ENCODE measurements at places on chromosomes 7 and 10.
A peak's percentile ranks its signal among the peaks of the same experiment; 100 is the strongest.

DNA sequence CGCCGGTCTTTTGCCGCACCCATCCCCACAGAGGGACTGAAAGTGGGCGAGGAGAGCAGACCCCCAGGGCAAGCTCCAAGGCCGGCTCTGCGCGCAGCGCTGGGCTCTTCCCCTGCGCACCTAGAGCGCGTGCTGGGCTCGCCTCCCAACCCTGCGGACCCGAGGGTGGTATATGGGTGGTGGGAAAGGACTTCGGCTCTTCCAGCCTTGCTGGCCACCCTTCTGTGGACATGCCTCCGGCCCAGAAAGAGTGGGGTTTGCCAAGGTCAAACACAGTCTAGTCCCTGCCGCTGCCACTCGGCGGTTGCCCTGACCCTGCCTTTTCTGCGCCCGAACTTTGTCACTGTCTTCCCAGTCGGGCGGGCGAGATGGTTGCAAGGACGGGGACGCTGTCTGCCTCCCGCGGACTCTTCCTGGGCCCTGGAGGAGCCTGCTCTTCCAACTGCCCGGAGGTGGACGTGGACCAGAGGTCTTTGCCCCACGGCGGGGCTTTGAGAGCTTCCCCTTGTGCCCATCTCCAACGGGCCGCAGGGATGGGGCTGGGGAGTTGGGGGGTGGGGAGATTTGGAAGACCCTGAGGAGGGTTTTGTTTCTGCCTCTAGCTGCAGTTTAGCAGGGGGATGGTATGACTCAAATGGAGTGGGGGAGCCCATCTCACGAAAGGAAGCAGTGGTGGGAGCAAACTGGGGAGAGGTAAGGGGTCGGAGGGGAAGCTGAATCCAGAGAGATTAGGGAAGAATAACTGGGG lies 1.5 kb downstream of the ADCY1 start:
- peak overlapping the region; percentile 80 for H3K4me3 ChIP-seq
- DNase-seq: peak; percentile 50
- H3K27ac ChIP-seq: no peak overlapping the region
- peaks cover 8% of the 10 kb centered on the region for H3K4me1 ChIP-seq
- no peaks in the 10 kb centered on the region for H3K36me3 ChIP-seq

- H3K27ac ChIP-seq: no peak overlapping the region
- H3K4me1 ChIP-seq: no peaks in the 10 kb centered on the region
- no peak for DNase-seq
- H3K36me3 ChIP-seq: no peaks in the 10 kb centered on the region
- H3K4me3 ChIP-seq: no peak overlapping the region
These were observed 83.9 kb downstream of the WIPF3 start for GRCh38 chr7:29890251-29890650.

GRCh38 chr7:51027106-51027934 lies 244.6 kb upstream of the GRB10 start:
- no peaks in the 10 kb centered on the region for H3K27me3 ChIP-seq
- no peaks in the 10 kb centered on the region for H3K4me1 ChIP-seq
- no peaks in the 10 kb centered on the region for H3K36me3 ChIP-seq
- no peak for DNase-seq
- H3K4me3 ChIP-seq: no peak overlapping the region

- DNase-seq: no peak
- no peak overlapping the region for H3K27ac ChIP-seq
- no peaks in the 10 kb centered on the region for H3K27me3 ChIP-seq
- H3K4me1 ChIP-seq: no peaks in the 10 kb centered on the region
- H3K4me3 ChIP-seq: no peak overlapping the region
These were observed 117.7 kb downstream of the ARHGAP21 start for GRCh38 chr10:24606021-24606420.

GRCh38 chr7:601595-602340 lies 82.1 kb upstream of the PDGFA start:
- H3K4me1 ChIP-seq: no peaks in the 10 kb centered on the region
- H3K27ac ChIP-seq: peak overlapping the region; percentile 92
- H3K4me3 ChIP-seq: peak overlapping the region; percentile 15
- H3K27me3 ChIP-seq: no peaks in the 10 kb centered on the region

GRCh38 chr7:71482284-71482683 lies 350.3 kb downstream of the GALNT17 start:
- no peaks in the 10 kb centered on the region for H3K36me3 ChIP-seq
- no peak overlapping the region for H3K4me3 ChIP-seq
- no peak overlapping the region for H3K27ac ChIP-seq
- DNase-seq: no peak
- no peaks in the 10 kb centered on the region for H3K27me3 ChIP-seq
- H3K4me1 ChIP-seq: no peaks in the 10 kb centered on the region

DNA sequence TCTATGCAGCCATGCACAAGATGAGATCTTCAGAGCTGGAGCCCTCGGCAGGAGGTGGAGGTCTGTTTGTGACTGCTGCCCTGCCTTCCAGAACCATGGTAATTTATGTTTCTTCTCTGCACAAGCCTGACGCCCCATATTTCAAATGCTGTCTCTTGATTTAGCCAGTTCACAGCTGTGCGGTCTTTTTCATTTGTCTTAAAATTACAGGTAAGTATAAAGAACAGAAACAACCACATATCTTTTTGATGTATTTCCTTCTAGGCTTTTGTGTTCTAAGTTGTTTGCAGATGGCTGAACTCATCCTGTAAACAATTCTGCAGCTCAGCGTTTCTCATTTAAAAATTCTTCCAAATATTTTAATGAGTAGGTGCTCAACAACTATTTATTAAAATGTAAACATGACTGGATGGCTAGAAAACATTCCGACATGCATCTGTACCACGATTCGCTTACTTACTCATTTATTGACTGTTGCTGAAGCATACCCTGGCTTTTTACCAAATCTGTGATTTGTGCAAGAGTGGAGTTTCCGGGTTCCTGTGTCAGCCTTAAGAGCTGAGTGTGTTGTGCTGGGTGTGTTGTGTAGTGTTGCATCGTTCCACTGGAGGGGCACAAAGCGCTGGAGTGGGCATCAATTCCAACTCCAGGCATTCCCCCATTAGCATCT lies 58.9 kb downstream of the PIP4K2A start:
- no peak for DNase-seq
- H3K4me3 ChIP-seq: no peak overlapping the region
- peaks cover 8% of the 10 kb centered on the region for H3K4me1 ChIP-seq

DNA sequence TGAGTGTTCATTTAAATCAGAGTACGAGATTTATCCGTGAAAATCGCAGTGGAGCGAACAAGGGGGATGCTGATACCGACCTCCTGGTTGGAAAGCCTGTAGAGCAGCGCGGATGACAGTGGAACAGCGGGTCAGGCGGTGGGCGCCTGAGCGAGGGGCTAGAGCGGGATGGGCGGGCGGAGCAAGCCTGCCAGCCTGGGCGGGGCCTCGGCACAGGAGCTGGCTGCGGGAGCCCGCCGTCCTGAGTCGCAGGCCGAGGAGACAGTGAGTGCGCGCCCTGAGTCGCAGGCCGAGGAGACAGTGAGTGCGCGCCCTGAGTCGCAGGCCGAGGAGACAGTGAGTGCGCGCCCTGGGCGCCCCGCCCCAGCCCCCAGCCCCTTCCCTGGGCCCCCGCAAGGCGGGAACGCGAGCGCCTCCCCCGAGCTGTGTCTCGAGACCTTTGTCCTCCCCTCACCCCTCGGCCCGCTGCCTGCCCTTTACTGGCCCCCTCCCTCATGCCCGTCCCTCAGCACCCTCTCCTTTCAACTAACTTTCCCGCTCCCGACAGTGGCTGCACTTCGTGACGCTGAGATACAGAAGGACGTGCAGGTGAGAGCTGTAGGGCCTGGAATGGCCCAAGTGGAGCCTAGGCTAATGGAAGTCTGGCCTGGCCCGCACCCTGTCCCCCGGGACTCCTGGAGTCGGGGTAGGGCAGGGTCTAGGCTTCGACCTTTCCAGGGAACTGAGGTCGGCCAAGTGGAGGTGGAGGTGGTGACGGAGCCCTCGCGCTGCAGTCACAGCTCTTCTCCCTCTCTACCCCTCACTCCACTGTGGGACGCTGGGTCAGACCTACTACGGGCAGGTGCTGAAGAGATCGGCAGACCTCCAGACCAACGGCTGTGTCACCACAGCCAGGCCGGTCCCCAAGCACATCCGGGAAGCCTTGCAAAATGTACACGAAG lies at the start of gene AS3MT:
Gene AS3MT, plus strand, starts transcription at position 213 of the 941 bp plus-strand sequence. Its CDS starts 123 bp downstream, at position 336.
- peak; percentile 54 for DNase-seq
- H3K27me3 ChIP-seq: no peaks in the 10 kb centered on the region
- no peaks in the 10 kb centered on the region for H3K4me1 ChIP-seq
- no peaks in the 10 kb centered on the region for H3K36me3 ChIP-seq
- peak within 1 kb of the TSS; percentile 65 for H3K27ac ChIP-seq
- peak within 1 kb of the TSS; percentile 46 for H3K4me3 ChIP-seq

GRCh38 chr10:71087622-71088021 lies 124.7 kb upstream of the UNC5B start:
- H3K27ac ChIP-seq: no peak overlapping the region
- H3K4me1 ChIP-seq: no peaks in the 10 kb centered on the region
- H3K36me3 ChIP-seq: no peaks in the 10 kb centered on the region

GRCh38 chr10:119477444-119477843 lies 65.1 kb downstream of the RGS10 start:
- no peaks in the 10 kb centered on the region for H3K36me3 ChIP-seq
- H3K4me3 ChIP-seq: no peak overlapping the region
- no peaks in the 10 kb centered on the region for H3K27me3 ChIP-seq
- DNase-seq: no peak

GRCh38 chr7:137847568-137848050 lies 835 bp upstream of the DGKI start:
- DNase-seq: no peak
- peaks cover 3% of the 10 kb centered on the region for H3K27me3 ChIP-seq
- H3K36me3 ChIP-seq: no peaks in the 10 kb centered on the region
- H3K4me3 ChIP-seq: peak overlapping the region; percentile 66
- no peak overlapping the region for H3K27ac ChIP-seq

DNA sequence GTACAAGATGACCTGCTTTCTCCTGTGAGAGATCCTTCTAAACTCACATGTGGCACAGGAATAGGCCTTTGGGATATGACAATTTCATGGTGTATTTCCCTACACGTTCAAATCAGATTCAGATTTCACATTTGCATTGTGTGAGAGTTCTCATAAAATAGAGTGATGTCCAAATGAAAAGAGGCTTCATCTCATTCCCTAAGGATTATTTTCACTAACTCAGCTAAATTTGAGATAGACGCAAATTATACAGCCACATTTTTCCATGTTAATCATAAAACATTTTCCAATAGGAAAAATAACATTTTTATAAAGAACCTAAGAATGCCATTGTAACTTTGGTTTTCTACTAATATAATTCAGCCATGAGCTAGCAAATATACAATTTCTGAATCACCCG lies 35.5 kb upstream of the PARD3 start:
- no peaks in the 10 kb centered on the region for H3K4me1 ChIP-seq
- no peak overlapping the region for H3K27ac ChIP-seq
- no peaks in the 10 kb centered on the region for H3K36me3 ChIP-seq
- no peaks in the 10 kb centered on the region for H3K27me3 ChIP-seq

DNA sequence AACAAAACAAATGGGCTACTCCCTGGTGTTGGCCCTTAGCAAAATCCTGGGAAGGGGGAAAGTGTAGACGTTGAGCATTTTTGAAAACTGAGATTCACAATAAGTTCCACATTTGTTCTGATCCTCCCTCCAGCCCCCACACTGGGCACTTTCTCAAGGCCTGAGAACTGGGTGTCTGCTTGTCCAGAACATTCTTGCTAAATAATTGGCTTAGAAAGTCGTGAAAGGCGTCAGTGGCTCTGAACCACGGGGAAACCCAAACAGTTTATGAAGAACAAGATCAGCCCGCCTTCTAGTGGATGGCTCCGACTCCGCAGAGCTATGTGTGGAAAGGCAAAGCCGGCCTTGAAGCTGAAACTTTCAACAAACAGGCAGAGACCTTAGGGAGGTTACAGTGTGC lies 370.1 kb downstream of the PRPF18 start:
- H3K4me3 ChIP-seq: no peak overlapping the region
- H3K27ac ChIP-seq: no peak overlapping the region
- H3K27me3 ChIP-seq: no peaks in the 10 kb centered on the region

DNA sequence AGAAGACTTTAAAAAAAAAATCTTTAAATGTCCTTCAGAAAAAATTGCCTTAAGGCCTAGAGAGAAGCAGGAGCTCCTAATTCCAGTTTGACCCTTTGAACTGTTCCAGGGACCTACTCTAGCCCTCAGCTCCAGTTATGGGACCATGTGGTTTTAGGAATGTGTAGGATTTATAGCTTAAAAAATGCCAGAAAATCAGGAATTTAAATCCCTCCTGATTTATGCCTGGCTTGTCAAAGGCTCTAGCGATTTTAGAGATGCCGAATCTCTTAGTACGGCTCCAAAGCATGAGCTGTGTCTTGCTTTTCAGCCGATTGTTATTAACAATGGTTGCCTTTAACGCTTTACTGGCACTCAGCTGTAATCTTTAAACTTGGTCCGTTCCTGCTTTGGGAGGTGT lies 130.6 kb upstream of the NPVF start:
- no peaks in the 10 kb centered on the region for H3K27me3 ChIP-seq
- H3K4me1 ChIP-seq: no peaks in the 10 kb centered on the region
- no peak overlapping the region for H3K4me3 ChIP-seq
- H3K27ac ChIP-seq: no peak overlapping the region
- H3K36me3 ChIP-seq: no peaks in the 10 kb centered on the region
- no peak for DNase-seq

DNA sequence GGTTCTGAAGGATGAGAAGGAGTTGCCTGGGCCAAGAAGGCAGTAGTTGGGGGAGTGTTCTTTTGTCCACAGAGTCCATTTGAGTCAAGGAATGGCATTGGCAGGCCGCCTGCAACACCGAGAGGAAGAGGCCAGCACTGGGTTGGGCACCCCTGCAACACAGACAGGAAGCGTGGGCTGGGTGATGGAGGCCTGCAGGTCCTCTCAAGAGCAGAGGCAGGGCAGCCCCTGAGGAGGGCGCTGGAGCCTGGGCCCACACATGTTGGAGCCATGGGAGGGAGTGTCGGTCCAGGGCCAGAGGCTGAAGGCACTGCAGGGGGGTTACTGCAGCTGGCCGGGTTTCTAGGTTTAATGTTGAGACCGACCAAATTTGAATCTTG lies 137.3 kb downstream of the PTPN20 start:
- H3K27ac ChIP-seq: no peak overlapping the region
- no peaks in the 10 kb centered on the region for H3K4me1 ChIP-seq

DNA sequence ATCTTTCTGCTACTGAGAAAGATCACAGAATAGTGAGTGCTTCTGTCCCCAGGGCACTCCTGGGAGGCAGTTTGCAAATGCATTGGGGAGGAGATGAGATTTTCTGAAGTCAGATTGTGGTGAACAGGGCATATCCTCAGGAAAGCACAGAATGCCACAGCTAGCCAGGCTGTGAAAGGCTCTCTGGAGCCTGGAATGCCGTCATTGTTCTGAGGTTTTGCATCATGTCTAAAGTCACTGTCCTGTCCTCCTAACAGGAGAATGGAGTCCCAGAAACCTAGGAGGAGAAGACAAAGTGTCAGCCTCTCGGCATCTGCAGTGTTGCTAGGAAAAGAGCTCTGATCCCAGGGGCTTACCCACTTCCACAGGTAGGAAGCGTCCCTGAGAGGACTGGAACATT lies 69.2 kb upstream of the IGFBP3 start:
- no peaks in the 10 kb centered on the region for H3K4me1 ChIP-seq
- DNase-seq: no peak
- no peak overlapping the region for H3K27ac ChIP-seq
- no peak overlapping the region for H3K4me3 ChIP-seq
- no peaks in the 10 kb centered on the region for H3K36me3 ChIP-seq
- no peaks in the 10 kb centered on the region for H3K27me3 ChIP-seq

GRCh38 chr10:124732931-124733570 lies 11.1 kb downstream of the FAM53B start:
- peak; percentile 76 for DNase-seq
- H3K4me3 ChIP-seq: peak overlapping the region; percentile 0
- no peaks in the 10 kb centered on the region for H3K27me3 ChIP-seq
- H3K4me1 ChIP-seq: peaks cover 29% of the 10 kb centered on the region
- H3K27ac ChIP-seq: peak overlapping the region; percentile 73

- no peak for DNase-seq
- H3K27me3 ChIP-seq: no peaks in the 10 kb centered on the region
- no peak overlapping the region for H3K4me3 ChIP-seq
These were observed 17.9 kb upstream of the CC2D2B start for GRCh38 chr10:95889830-95890229.
